ENCODE measurements at places on chromosomes 2 and 18.

- no peak for DNase-seq
Observed at GRCh38 chr2:201127570-201127969, 11.6 kb downstream of the CFLAR start.

- no peak for DNase-seq
Observed at GRCh38 chr2:9548506-9548905, 7.1 kb downstream of the ADAM17 start.

- DNase-seq = no peak
Observed at GRCh38 chr2:62705859-62706720, 577 bp downstream of the EHBP1 start.

- DNase-seq = no peak
Observed at GRCh38 chr2:1922402-1923025, 178.2 kb upstream of the PXDN start.

DNA sequence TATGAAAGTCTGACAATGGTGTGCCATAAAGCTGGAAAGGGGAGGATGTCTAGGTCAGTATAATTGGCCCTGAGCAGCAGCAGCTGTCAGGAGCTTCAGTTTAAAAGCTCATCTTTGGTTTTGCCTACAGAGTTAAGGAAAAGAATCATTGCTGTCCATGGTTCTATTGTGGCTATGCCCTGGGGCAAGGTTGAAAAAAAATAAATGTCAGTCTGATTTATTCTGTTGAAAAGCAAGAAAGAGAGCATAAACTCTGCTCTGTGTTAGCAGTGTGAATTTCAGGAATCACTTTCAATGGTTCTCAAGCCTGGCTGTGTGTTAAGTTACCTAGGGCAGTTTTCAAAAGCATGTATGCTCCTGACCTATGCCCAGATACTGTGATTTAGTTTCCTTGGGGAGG lies 446.7 kb downstream of the SETBP1 start:
- no peak for DNase-seq

DNA sequence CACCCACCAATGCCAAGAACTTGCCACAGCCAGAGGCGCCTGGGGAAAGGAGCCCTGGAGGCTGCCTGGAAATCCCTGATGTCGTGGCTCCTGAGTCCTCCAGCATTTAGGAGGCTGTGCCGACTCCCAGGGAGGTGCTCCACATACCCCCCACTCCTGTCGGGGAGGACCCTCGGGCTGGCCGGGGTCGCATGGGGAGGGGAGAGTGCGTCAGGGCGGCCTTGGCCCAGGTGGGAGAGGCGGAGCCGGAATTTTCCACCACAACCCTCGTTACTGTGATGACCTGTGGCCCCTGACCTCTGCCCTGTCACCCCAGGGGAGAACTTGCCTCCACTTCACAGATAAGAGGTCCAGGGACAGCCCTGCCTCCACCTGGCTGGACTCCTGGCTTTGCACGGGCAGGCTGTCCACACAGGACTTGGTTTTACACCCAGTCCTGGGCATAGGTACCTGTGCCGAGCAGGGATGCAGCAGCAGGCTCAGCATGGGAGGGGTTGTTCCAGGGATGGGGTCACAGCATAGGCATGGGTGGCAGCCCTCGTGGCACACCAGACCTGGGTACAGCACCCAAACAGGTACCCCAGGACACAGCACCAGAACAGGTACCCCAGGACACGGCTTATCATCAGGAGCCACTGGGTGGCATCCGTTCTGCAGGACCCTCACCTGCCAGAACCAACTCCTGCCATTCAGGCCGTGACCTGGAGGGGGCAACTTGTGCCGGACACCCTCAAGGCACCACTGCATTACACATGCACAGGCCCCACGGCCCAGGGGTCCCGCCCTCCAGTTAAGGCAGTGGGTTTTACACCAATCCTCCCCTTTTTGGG lies 12.3 kb upstream of the AGXT start:
- no peak for DNase-seq

DNA sequence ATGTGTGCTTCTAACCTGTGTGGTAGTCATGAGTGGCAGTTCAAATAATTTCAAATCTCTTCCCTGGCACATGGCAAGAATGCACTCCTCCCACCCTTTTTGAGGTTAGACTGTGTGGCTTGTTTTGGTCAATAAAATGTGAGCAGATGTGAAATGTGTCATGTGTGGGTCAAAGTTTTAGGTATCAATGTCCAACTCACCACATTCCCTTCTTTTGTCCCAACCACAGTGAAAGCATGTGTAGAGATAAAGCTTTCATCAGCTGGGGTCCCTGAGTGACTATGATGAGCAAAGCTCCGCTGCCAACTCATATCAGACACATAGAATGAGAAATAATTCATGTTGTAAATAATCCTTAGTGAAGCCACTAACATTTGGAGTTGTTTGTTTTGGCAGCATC lies 118.2 kb downstream of the PAX3 start:
- DNase-seq = no peak

DNA sequence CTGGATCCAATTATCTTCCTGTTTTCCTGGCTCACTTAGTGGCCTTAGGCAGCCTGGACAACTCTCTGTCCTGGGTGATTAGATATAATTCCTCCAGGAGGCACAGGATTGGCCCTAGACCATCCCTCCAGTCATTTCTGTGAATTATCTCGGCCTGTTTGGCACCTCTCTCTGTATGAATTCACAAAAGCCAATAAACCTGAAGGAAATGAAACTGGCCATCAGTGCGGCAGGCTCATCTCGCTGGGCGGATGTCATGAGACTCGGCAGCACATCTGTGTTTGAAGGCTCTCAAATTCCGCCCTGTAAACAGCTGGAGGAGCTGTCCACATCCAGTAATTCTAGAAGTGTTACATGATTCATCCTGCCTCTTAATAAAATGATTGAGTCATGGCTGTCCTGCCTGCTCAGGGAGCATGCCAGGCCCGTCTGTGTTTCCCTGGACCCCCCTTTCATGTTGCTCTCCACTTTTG lies 38.6 kb downstream of the ACOXL start:
- no peak for DNase-seq

DNA sequence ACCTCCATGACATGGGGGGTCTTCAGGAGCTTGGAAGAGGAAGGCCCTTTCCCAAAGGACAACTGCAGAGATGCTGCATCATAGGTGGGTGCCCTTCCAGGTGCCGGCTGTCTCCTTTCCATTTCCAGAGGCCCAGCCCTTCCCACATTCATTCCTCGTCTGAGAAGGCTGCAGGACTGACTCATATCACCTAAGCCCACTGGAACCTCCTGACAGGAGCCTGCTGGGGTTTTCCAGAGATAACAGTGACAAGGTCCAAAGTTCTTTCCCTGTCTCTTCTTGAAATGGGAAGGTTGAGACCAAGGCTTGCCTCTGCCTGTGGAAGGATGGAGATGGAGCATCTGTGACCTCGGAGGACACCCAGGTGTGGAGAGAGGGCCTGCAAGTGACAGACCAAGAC lies 3.6 kb upstream of the PRSS56 start:
- no peak for DNase-seq

DNA sequence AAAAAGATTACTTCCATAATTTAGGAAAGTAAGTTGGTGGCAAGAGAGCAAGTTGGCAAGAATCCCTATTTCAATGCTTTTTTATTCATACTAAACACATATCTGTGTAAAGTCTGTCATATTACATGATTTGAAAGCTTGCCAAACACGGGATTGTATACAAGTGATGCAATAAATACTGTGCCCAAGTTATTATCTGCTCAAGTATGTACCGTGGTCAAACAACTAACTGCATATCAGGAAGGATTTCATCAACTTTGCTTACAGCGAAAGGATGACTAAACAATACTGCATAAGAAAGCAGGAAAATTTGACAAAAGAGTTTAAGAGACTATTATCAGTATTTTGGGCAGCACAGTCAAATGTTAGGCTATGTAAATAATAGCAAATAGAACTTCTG lies 69.6 kb upstream of the SCN1A start:
- DNase-seq = no peak

GRCh38 chr2:29322011-29322410 lies 206.8 kb downstream of the CLIP4 start:
- DNase-seq = no peak

GRCh38 chr2:57291209-57291608 lies 755.4 kb upstream of the VRK2 start:
- no peak for DNase-seq

DNA sequence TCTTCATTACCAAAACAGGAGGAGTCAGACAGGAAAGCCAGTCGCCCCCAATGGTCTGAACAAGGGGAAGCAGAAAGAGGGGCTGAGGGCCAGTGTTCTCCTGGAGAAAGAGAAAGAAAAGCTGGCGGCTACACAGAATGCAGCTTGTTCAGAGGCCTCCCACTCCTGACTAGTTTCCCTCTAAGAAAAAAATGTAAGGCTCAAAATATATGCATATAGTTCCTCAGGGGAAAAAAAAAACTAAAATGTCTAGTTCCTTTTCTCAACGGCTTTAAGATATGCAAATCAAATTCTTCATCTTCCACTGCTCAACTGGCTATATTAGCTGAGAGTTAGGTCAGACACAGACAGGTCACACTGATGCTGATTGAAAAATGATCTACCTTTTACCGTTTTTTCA lies 18.6 kb downstream of the MBOAT2 start:
- DNase-seq = no peak

GRCh38 chr2:204542982-204543608 lies 2.2 kb upstream of the PARD3B start:
- DNase-seq = no peak

DNA sequence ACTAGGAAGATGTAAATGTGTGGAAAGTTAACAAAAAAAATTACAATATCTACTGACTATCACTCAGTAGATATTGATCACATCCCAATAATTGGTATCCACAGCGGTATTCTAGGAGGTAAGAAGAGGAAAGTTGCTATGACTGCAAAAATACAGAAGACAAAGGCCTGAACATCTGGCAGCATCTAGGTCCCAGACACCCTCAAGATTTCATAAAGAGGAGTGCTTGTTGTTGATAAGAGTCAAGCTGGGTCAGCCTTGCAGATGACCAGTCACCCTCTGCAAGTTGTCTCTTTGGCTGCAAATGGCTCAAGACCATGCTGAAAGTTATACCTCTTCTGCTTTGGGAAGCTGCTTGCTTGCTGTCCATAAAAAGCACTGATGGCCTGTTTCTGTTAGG lies 228.4 kb upstream of the FBXO11 start:
- no peak for DNase-seq

- no peak for DNase-seq
Observed at GRCh38 chr18:9113468-9114149, 11.1 kb downstream of the NDUFV2 start.

DNA sequence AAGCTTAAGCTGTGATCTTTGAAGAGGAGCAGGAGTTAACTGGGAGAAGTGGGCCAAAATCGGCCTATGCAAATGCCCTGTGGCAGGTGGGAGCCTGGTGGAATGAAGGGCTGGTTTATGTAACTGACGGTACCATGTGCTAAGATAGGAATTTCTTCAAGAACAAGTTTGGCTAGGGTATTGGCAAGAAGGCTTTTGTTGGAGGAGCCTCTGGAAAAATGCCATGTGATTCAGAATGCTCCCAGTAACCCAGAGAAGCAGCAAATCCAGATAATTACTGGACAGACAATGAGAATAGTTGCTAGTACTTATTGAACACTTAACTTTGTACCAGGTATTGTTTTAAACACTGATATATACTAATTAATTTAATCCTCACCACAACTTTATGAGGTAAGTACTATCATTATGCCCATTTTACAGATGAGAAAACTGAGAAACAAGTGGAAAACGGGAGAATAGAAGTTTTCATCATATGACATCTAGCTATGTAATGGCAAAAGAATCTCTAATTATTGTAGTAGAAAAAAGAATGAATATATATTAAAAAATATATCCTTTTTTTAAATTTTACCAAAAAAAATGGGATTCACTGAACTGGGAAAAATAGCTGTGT lies 9.1 kb upstream of the FAM124B start:
- DNase-seq = no peak

GRCh38 chr2:232485757-232486557 lies 1.7 kb downstream of the ECEL1 start:
- DNase-seq = no peak

DNA sequence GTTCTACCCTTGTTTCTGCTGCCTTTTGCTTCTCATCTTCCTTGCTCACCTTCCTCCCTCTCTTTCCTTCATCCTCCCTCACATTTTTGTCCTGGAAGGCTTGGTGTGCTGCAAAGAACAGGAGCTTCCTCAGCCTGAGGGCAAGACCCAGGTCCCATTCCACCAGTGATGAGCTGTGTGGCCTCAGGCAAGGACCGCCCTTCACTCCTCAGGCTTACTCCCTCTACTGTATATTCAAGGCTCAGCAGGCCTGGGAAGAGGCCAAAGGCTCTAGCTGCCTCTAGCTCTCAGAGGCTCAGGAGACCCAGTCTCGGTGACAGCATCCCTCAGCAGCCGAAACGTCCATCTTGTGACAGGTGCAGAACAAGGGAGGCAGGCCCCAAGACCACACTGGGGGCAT lies 97.5 kb downstream of the MRO start:
- DNase-seq = no peak

- no peak for DNase-seq
Observed at GRCh38 chr18:76484749-76485387, 10.2 kb downstream of the ZNF516 start.

- DNase-seq = no peak
Observed at GRCh38 chr18:57819119-57819518, 16.0 kb upstream of the ATP8B1 start.

GRCh38 chr2:23806201-23806600 lies 120.7 kb downstream of the ATAD2B start:
- no peak for DNase-seq

GRCh38 chr2:86520153-86520552 lies 43.1 kb downstream of the CHMP3 start:
- DNase-seq = no peak

GRCh38 chr18:59950215-59950944 lies 50.6 kb downstream of the PMAIP1 start:
- DNase-seq = no peak

DNA sequence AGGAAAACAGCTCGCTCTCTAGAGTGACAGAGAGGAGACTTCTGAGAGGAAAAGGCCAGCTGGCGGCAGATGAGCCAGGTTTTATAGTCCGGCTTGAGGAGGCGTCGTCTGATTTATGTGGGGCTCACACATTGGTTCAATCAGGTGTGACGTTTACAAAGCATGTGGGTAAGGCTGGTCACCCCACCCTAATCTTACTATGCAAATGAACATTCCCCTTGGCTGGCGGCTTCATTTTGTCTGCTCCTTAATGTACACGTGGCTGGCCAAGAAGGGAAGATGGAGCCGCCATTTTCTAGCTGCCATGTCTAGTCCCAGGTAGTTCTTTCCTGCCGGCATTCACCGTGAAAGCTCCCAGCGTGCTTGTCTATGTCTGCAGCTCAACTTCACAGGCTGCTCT lies 299.1 kb upstream of the SPRED2 start:
- no peak for DNase-seq

GRCh38 chr2:127638361-127639110 lies 7.4 kb upstream of the GPR17 start:
- DNase-seq = no peak

- DNase-seq = no peak
Observed at GRCh38 chr2:61335187-61335586, 135.7 kb downstream of the USP34 start.
